ENCODE measurements at places on chromosomes 1 and 21.
A peak's percentile ranks its signal among the peaks of the same experiment; 100 is the strongest.

GRCh38 chr1:41379738-41380130 lies 18.5 kb downstream of the FOXO6 start:
- no peak for DNase-seq

DNA sequence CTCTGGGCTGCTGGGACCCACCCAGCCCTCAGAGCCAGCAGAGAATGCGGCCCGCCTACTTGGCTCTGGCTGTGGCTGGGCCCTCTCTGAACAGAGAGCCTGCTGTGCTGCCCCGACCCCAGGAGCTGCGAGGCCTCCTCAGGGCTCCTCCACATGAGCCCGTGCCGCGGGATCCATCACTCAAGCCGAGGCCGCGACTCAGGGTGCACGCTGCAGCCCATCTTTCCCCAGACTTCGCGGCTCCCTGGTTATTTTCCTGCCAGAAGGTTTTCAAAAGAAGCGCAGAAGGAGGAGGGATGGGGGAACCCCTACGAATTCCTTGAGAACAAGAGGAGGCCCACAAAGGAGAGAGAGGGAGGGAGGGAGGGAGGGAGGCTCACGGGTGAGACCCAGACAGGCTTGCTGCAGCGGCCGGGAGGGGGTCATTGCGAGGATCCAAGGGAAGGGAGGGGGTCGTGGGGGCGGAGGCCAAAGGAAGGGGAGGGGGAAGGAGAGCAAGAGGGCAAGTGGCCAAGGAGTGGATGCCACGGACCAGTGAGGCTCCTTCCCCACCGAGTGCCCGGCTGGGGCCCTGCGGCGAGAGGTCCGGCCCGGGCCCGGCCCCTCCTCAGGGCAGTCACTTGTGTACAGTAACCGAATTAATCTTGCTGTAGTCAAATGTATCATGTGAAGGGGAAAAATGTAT lies 146.8 kb downstream of the CASZ1 start:
- no peak for DNase-seq

DNA sequence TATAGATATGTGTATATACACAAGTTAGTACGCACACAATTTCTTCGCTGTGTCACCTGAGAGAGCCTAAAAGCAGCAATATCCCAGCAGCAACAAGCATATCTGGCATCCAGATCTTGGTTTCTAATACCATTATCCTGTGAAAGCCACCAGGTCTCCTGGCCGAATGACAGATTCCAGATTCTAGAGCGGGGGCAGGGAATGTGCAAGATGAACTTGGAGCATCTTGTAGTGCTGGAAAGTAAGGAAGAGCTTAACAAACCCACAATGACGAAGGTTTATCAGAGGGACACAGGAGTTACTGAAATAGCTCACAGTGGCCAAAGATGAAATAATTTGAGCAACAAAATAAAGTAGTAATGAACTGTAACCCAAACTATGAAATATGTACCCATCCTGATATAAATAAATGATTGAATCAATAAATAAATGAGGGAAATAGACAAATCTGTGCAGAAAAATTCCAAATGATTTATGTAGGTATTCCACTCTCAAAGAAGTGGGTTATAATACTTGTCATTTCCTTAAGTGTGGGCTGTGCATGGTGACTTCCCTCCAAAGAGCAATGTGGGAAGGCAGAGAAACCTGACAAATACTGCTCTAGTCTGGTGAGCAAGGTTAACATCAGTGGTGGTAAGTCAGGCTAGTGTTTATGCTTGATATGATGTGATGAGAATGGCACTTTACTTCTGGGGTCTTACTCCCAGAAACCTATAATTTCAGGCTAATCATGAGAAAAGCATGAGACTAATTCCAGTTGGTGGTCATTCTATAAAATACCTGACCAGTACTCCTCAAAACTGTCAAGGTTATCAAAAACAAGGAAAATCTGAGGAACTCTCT lies 67.9 kb downstream of the LRRC8D start:
- DNase-seq: no peak

DNA sequence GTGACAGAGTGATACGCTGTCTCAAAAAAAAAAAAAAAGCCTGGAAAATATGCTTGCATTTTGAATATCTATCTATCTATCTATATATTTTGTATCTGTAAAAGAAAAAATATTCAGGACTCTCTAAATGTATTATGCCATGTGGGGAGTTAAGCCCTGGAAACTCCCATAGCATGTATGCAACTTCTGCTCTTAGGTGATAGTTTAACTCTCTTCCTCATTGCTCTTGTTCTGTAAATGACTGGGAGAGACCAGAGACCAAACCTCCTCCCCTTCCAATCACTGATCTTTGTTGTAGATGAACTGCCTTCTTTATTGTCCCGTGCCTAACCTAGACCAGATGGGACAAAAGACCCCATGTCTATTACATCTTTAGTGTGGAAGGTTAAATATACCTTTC lies 37.6 kb upstream of the CAMTA1 start:
- no peak for DNase-seq

- DNase-seq: no peak
Observed at GRCh38 chr1:89608984-89609725, 23.8 kb upstream of the LRRC8C start.

GRCh38 chr1:36908096-36908495 lies 126.2 kb downstream of the GRIK3 start:
- DNase-seq: no peak

DNA sequence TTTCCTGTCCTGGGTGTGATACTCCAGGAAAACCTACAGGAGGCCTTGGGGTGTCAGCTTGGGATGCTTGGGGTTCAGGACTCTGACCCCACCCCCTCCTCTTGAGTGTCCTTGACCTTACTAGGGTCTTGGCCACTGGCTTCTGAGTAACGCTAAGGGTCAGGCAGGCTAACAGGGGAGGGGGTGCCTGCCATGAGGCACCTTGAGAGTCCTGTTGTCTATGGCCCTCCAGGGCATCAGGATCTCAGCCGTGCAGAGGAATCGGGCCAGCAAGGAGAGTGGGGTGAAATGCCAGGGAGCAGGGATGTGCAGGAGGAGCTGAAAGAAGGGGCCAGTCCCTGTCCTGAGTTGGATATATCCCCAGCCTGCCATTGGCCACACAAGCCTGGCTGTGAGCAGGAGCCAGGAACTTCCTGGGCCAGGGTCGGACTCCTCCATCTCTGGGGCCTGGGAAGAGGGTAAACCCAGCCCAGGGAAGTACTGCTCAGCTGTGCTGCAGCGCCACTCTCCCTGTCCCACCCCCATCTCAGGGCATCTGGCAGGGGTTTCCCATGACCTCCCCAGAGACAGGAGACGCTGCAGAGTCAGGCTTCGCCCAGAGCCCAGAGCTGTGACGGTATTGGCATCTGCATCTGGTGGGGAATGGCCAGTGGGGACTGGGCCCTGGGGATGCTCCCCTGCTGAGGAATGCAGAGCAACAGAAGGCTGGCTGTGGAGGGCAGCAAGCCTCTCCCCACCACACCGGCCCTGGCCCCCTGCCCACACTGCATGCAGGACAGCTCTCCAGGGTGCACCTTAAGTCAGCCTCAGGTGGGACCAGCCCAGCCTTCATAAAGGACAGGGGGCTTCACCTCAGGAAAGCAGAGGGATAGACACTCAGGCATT lies 6.3 kb downstream of the KIF21B start:
- DNase-seq: no peak

DNA sequence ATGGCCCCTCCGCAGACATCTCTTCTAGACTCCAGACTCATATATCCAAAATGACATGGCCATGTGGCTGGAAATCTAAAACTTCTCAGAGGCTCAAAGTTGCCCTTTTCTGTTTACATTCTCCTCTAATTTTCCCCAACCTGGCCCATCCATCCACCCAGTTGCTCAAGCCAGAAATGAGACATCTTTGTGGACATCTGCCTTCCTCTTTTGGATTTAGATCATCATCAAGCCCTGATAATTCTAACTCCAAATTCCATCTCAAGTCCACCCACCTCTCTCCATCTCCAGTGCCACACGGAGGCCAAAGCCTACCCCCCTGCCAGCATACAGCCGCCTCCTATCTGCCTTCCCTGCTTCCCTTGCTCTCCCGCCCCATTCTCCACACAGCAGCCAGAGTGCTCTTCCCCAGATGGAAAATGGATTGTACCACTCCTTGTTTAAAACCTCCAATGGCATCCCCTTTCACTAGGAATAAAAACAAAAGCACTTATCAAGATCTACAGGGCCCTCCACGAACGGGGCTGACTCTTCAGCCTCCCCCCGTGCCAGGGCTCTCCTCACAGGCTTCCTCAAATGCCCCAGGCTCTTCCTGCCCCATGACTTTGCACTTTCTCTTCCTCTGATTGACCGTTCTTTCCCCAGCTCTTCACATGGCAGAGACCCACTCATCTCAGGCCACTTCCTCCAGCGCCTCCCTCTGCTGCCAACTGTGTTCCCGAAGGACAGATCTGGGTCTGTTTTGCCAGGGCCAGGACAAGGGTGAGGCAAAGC lies 40.1 kb downstream of the SYT6 start:
- peak; percentile 42 for DNase-seq

DNA sequence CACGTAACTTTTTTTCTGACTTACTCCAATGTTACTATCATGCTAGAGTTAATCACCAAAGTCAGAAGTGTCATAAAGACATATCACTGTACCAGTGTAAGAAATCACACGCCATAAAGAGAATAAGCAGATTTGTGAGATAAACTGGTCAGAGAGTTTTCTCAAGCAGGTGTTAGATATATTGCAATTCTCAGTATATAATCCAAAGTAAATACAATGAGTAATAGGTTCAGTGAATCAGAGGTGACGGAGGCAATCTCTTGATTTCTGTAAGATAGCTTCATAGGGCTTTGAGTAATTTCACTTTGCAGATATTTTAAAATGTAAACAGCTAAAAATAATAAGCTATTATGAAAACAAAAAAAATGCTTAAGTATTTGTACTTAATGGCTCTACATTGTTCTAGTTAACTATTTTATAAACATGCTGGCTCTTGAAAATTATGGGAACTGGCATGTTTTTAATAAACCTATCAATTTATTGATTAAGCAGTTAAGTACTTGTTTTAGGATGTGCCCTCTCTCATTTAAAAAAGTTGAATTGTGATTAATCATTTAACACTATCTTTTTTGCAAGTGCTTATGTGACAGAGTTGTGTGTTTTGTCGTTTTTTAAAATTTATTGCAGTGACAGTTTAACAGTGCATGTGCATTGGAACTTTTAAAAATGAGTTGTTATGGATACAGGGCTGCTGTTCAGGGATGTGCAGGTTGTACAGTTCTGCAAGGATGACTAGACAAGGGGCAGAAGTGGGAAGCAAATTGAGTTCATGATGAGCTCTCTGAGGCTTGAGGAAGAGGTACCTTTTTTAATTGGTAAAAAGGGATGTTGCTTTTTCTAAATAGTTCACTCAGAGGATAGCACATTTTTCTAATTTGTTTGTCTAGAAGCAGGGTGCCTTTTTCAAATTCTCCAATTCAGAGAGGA lies 119.1 kb downstream of the USP25 start:
- DNase-seq: peak; percentile 88

- no peak for DNase-seq
Observed at GRCh38 chr1:219113261-219113660, 60.4 kb upstream of the LYPLAL1 start.

DNA sequence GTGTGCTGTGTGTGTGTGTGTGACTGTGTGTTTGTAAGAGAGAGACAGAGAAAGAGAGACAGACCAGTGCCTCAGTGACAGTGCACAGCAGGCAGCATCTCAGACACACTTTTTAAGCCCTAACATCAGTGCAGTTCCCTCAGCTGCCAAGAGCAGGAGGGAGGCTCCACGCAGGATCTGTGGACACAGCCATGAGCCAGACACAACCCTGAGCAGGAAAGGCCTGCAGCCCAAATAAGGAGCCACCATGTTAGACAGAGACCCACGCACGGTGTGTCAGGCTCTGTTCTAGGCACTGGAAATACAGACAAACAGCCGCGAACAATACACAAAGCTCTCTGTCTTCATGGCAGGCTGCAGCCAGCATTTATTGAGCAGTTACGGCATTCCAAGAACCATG lies 445.5 kb downstream of the MATN1 start:
- DNase-seq: no peak

- DNase-seq: no peak
Observed at GRCh38 chr1:11594625-11595024, 59.6 kb downstream of the FBXO2 start.

- no peak for DNase-seq
Observed at GRCh38 chr1:219039682-219040154, 134.0 kb upstream of the LYPLAL1 start.

Data from PC-3 (cell line).